IPS-NIHi11 (cell line): ENCODE measurements at places on chromosomes 5 and 9.

GRCh38 chr9:98775831-98776441 is 20.4 kb downstream of the ANKS6 start:
- DNase-seq, result peak; percentile 87

DNA sequence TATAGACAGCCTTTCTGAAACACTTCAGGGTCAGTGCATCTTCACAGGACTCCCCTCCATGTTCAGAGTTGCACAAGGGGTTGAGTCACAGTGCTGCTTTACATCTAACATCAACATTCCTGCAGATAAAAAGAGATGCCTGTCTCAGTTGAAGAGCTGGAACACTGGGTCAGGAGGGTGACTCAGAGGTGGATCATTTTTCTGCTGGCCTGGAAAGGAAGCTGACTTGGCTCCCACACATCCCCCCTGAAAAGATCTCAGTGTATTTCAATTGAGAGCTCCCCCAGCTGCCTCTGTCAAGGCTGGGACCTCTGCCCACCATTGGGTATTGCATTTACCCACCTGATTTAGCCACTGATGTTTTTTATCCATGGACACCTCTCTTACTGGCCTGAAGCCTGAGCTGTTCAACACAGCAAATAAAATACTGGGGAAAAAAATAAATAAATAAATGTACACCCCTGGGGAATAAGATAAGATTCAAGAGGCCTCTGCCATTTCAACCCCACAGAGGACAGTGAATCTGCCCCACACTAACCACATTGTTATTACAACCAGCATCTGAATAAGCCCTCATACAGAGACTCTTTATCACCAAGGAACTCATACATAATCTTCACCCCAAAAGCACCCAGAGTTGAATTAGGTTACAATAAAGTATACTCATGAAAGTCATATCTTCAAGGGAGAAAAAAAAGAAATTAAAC is 716.4 kb downstream of the SEMA5A start:
- DNase-seq, result no peak

DNA sequence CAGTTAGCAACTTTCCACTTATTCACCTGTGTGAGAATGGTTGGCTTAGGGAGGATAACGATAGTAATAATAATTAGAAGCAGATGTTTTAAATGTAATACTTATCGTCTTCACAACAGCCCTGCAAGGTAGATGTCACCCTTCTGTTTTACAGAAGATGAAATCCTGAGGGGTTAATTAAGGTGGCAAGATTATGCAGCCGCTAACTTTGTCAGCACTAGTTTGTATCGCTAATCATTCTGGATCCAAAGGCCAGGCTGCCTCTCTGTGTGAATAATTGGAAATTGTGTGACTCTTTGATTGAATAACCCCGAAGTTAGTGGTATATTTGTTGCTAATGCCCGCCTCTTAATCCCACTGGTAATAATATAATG is 635 bp downstream of the IFT74 start:
- no peak for DNase-seq

GRCh38 chr5:172150514-172151425 is 37.3 kb downstream of the STK10 start:
- no peak for DNase-seq

GRCh38 chr9:114899461-114899860 is 30.9 kb downstream of the TNFSF8 start:
- no peak for DNase-seq

DNA sequence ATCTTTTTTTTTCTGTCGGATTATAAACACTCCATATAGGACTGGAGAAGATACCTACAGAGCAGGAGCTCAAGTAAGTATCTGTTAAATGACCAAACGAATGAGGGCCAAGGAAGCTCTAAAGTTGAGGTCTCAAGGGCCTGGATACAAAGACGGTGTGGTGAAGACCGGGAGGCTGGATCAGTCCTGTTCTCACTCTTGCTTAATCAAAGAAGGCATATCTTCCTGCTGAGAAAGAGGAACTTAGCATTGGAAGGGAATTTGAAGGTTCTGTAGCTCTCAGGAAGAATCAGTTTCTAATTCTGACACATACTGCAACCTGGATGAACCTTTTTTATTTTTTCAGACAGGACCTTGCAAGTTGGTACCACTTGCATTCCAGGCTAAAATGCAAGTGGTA is 28.3 kb upstream of the PAX5 start:
- no peak for DNase-seq

- peak; percentile 64 for DNase-seq
These were observed 66.6 kb downstream of the ZNF474 start for GRCh38 chr5:122195802-122196394.

GRCh38 chr5:68757626-68758212 is 336.1 kb upstream of the SLC30A5 start:
- DNase-seq, result no peak

GRCh38 chr5:151624476-151624875 is 33.3 kb upstream of the FAT2 start:
- DNase-seq, result no peak

- no peak for DNase-seq
These were observed 75.0 kb upstream of the FRRS1L start for GRCh38 chr9:109242014-109242413.

DNA sequence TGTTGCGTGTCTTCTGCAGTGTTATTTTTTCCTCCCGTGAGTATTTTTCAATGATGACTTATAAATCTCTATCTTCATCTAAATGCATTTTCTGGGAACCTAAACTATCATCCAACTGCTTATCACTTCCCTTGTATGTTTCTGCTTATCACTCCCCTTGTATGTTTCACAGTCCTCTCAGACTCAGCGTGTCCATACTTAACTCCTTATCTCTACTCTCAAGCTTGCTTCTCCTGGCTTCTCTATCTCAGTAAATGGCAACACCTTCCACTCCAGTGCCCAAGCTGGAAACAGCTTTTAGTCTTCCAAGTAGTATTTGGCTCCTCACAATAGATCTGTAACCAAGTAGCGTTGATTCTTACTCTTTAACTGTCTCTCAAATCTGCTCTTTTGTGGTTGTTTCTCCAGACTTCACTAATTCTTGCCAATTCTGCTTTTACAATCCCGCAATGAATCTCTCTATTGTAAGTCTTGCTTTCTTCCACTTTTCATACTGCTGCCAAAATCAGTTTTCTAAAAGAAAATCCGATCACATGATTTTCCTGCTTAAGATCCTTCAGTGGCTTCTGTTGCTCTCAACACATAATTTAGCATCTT is 33.8 kb upstream of the TXNDC8 start:
- no peak for DNase-seq

GRCh38 chr5:31854181-31855133 is 215.5 kb downstream of the PDZD2 start:
- peak; percentile 74 for DNase-seq

DNA sequence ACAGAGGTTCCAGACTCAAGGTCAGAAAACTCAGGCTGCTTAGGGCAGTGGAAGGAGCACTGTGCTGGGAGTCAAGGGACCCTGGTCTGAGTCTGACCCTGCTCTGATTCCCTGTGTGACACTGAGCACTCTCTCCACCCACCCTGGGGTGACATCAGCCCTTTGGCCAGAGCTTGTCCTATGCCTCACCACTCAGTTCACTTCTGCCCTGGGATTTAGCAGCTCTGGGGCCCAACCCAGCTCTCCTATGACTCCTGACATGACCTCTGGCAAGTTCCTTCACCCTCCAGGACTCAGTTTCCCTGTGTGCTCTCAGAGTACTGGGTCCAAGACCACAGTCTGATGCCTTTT is 63.9 kb downstream of the FAM114A2 start:
- no peak for DNase-seq

GRCh38 chr9:105510024-105510423 is 47.9 kb upstream of the FKTN start:
- no peak for DNase-seq

- DNase-seq, result no peak
These were observed 94.8 kb upstream of the SMARCA2 start for GRCh38 chr9:1920386-1920785.

DNA sequence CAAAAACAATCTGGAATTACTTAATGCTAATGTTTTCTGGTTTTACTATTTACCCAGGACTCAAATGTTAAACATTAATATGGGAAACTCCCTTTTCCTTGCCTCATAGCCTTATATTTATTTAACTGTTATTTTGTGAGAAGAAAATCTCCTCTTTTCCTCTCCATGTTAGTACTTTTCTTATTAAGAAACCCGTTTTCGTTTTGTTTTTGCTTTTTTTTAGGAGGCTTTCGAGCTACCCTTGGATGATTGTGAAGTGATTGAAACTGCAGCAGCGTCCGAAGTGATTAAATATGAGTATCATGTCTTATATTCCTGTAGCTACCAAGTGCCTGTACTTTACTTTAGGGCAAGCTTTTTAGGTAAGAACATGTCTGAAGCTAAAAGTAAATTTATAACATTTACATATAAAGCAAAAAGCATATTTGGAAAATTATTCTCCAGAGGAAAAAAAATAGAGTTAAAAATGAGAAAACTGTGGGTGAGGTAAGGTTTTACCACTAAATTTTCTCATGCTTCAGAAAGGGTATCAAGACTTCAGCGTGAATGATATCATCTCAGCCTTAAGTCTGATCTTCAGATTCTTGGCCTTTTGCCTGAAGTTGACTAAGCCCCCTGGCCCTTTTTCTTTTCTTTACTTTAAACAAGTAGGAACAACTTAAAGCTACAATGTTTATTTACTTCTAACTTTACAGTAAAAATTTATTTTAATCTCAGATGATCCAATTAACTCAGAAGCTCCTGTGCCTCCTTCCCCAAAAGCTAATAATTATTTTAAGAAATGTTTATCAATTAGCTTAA is 113.8 kb downstream of the RPS23 start:
- no peak for DNase-seq

DNA sequence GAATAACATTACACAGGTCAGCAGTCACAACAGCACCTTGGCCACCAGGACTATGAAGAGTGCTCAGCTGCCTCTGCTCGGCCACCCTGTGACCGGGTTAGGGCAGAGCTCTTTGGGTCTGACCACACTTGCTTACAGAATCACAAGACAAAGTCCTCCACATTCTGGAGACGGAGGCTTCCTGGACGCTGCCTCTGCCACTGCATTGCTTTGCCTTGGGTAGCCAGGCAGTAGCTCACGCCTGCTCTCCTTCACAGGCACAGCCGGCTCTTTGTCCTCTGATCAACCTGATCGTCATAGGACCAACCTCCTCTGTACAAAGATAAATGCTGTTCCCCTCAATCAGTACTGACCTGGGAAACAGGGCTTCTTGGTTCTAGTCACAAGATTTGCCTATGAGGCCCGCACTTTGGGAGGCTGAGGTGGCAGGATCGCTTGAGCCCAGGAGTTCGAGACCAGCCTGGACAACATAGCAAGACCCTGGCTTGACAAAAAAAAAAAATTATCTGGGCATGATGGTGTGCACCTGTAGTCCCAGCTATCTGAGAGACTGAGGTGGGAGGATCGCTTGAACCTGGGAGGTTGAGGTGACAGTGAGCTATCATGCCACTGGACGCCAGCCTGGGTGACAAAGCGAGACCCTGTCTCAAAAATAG is 128.4 kb upstream of the IER5L start:
- no peak for DNase-seq
